Left hindlimb (tissue), 1 donor: ENCODE measurements at places on chromosomes 2 and 18.

DNA sequence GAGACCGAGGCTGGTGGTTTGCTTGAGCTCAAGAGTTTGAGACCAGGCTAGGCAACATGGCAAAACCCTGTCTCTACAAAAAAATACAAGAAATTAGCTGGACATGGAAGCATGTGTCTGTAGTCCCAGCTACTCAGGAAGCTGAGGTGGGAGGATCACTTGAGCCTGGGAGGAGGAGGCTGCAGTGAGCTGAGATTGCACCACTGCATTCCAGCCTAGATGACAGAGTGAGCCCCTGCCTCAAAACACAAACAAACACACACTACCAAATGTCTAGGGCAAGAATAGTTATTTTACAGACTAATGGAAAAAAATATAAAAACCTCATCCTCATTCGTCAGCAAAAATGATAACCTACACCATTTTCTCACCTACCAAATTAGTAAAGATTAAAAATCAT is 15.3 kb downstream of the BUB1 start:
- no peak for DNase-seq

DNA sequence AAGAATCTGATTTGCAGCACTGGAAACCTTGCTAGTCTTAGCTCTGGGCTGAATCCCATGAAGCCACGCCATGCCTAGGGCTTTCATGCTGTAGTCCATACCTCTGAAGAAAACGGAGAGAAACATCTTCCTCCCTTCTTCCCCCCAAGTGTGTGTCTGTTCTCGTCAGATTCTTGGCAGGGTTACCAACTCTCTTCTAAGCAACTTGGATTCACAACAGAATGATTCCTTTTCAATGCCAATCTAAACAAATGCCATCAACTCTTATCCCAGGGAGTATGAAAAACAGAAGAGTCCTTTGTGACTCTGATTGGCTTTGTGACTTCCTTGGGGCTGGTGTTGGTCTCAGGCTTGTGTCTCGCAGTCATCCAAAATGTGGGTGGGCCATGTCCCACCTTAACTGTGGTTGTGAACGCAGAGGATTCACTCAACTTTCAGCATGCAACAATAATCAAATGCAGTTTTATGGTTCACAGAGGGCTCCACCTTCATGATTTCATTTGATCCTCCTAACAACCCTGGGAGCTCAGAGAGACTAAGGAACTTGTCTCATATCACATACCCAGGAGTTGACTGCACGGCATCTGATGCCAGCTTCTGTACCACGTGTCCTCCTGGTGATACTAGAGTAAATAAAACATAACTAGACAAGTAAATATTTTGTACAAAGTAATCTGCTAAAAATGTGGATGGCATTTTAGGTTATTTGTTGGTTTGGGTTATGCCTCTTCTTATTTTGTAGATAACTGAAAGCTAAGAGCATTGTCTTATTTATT is 186.0 kb upstream of the TNP1 start:
- DNase-seq: no peak

GRCh38 chr18:41370740-41371139 is 584.3 kb upstream of the PIK3C3 start:
- DNase-seq: no peak

DNA sequence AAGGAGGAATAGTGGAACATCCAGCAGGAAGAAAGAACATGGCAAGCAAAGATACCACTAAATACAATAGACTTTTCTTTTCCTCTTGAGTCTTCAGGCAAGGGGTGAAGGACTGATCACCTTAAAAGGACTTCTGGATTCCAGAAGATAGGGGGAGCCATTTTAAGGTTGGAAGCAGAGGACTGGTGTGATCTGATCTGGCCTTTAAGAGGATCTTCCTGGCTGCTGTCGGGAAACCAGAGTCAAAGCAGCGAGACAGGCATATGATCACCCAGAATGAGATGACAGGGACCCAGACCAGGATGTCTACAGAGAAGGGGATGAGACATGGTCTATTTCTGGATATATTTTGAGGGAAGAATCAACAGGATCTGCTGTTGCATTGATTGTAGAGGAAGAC is 558.0 kb downstream of the STK39 start:
- no peak for DNase-seq

GRCh38 chr18:31557446-31557845 is 34.2 kb upstream of the TTR start:
- no peak for DNase-seq

DNA sequence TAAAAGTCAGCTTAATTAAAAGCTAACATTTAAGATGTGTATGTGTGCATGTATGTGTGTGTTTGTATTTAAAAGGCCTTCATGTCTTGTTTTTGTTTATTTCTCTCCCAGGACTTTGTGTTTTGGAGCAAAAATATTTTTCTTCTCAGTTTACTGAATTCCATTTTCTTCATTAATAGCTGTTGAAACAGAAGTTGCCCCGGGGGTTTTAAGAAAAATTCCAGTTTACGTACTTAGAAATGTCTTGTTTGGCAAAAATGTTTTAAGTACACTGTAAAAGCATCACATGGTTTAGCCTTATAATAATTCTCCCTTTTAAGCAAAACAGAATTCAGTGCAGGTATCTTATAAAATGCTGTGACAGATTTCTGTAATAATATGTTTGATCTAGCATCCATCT is 1233.0 kb upstream of the NRXN1 start:
- DNase-seq: no peak

DNA sequence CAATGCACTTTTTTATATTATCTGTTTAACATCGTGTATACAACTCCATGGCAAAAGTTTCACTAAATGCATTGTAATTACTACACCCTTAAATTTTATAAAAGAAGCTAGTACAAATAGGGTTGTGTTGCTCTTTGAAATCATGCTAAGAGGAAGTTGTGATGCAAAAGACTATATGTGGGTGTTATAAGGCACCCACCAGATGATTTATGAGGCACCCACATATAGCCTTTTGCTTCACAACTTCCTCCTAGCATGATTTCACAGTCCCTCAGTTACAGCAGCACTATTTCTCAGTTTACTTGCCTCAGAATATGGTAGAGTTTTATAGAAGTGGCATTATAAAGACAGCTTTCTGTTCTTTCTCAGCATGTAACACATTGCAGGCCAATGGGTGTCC is 277.3 kb upstream of the DOK6 start:
- DNase-seq: no peak

DNA sequence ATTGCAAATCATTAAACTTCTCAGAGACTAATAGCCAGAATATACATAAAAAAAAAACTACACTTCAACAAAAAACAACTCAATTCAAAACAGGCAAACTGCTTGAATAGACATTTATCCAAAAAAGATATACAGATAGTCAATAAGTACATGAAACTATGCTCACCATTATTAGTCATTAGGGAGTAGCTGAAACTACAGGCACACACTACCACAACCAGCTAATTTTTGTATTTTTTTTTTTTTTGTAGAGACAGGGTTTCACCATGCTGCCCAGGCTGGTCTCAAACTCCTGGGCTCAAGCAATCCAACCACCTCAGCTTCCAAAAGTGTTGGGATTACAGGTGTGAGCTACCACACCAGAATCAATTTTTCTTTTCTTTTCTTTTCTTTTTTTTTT is 16.9 kb downstream of the RPRD1A start:
- DNase-seq: no peak

- no peak for DNase-seq
These were observed 627 bp upstream of the GALR1 start for GRCh38 chr18:77248873-77249568.

GRCh38 chr18:53268455-53268854 is 928.5 kb downstream of the DCC start:
- no peak for DNase-seq

DNA sequence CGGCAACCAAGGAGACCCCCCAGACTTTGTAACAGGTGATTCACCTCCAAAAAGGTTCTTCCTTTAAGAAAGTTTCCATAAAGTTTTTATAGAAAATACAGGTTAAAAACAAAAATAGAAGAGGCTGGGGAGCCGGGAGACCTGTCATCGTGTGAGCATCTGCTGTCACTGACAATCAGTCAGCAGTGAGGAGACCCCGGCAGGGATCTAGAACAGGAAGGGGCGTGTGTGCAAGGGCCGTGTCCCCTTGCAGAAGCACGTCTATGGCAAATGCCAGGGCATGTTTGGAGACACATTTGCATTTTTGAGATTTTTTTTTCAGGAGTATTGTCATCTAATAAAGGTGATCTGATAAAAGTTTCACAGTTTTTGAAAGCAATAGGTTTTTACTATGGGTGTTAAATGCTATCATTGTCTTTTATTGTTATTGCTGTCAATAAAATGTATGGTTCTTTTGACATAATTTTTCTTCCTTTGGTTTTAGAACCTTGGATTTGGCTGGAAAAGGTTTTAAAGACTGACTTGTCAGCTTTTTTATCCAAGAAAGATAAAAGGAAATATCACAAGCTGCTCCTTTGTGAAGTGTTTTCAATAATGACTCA is 52.1 kb downstream of the MTCL1 start:
- DNase-seq: no peak

DNA sequence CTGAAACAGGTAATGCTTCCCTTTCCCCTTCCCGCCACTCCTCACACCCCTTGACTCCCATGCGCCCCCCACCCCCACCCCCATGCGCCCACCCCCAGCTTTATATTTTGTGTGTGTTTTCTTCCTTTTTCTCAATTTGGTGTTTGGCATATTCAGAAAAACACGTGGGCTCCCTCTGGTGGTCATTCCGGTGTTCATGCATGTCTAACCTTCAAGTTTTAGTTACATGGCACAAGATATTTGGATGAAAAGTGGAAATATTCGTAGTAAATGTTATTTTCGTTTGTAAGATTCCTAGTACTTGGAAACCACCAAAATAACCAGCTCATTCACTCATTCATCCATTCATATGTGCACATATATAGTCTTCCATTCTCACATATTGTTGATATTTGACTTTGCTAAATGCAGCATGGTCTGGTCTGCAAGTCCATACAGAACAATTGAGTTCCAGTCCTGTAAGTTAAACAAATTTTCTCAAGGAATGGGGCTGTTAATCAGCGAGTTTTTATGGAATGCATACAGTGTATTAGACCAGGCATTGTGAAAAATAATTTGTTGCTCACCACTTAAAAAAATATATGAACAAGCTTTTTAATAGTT is 143.6 kb upstream of the MAP3K20 start:
- peak; percentile 71 for DNase-seq

- peak; percentile 23 for DNase-seq
These were observed 43.5 kb downstream of the ATOH8 start for GRCh38 chr2:85797263-85797660.

GRCh38 chr2:204533629-204534370 is 11.5 kb upstream of the PARD3B start:
- DNase-seq: no peak

DNA sequence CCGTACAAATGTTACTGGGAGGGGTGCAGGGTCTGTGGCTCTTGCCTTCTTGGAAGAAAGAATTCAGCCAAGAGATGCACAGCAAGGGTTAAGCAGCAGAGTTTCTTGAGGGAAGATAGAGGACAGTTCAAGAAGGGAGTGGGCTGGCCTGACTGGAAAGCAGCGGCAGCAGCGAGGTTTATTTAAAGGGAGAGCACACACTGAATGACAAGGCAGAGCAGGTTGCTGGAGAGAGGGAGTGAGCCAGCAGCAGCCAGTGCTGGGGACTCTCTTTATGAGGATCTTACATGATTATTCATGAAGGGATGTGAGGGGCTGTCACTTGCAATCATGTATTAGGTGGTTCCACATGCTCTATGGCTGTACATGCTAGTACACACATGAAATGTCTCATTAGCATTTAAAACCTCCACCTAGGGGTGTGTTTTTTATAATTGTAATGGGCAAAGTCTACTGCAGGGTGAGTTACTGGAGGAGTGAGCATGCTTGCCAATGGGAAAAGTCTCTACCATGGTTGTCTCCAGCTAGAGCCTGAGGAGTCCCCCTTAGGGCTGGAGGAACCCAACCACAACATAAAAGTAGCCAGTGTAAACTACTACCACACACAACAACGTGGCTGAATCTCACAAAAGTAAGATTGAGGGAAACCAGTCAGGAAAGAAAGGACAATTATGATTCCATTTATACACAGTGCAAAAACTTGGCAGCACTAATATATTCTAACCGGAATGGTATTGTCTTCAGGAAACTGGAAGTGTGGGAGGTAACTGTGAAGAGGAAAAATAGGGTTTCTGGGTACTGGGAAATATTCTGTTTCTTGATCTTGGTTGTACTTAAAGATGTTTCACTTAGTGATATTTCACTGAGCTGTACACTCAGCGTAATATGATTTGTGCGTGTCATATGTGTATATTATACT is 87.6 kb upstream of the FAM110C start:
- DNase-seq: no peak

- no peak for DNase-seq
These were observed 128.6 kb downstream of the MSTN start for GRCh38 chr2:189933911-189934399.

DNA sequence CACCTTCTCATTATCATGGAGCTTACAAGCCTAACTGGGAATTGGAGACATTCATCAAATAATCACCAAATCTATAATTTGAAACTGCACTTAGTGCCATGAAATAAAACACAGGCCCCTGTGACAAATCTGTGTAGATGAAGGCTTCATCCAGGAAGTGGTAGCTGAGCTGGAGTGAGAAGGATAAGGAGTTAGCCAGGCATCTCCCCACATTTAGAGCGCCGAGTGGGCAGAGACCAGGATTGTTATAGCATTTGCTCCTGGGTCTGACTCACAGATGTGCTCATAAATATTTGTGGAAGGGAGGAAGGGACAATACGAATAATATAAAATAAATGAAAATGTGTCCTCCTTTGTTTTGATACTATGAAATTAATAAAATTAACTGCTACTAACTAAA is 2.5 kb upstream of the MAT2A start:
- DNase-seq: no peak

DNA sequence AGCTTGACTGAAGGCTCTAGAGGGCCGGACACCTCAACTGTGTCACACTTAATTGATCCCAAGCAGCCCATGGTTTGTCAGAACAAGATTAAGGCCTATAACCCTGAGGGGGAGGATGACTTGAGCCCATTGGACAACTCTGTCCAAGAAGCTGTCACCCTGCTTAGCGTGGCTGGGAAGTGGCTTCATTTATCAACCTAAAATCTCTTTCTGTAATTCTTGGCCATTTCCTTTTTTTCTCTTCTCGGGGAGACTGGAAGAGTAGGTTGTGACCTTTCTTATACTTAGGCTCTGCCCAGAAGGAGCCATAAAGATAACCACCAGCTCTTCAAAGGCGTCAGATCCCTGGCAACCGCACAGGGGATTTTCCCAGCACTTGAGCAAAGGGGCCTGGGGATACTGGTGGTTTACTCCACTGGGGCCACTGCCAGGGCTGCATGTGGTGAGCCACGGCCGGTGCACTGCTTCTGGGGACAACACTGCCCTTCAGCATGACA is 265.5 kb downstream of the CYRIA start:
- no peak for DNase-seq
